Kidney tubule cell (primary cell): ENCODE measurements at places on chromosomes 7 and 10.

GRCh38 chr7:82388138-82388537, 55.4 kb downstream of the CACNA2D1 start:
- DNase-seq = no peak

DNA sequence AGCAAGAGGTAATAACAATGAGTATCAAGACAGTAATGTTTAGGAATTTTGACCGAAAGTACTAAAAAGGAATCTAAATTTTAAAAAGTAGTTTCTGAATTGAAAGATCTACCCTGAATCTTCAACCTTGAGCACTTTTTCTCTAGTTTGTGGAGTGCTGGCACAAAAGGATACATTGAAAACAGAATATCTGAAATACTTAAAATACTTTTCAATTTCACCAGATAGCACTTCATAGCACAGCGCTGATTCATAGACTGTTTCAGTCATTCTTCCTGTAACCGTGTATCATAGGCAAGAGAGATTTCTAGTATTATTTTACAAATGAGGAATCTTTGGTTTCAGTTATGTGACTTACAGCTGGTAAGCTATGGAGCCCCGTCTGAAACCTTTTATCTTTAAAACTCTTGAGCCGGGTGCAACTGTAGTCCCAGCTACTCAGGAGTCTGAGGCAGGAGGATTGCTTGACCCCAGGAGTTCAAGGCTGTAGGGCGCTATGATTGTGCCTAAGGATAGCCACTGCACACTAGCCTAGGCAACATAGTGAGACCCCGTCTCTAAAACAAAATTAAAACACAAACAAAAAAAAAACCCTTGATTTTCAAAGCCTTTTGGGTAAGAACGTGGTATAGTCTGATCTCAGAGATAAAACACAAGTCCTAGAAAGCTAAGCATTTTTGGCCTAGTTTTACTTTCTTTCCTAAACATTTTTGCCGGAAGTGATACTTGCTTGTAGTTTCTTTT, 35.1 kb downstream of the FHIP2A start:
- peak; percentile 88 for DNase-seq

- no peak for DNase-seq
Measured at GRCh38 chr7:125347269-125347668, 417.6 kb upstream of the POT1 start.

- peak; percentile 12 for DNase-seq
Measured at GRCh38 chr7:80039251-80039884, 95.3 kb upstream of the GNAI1 start.

- DNase-seq = no peak
Measured at GRCh38 chr10:25651534-25651933, 282.5 kb upstream of the MYO3A start.

- peak; percentile 63 for DNase-seq
Measured at GRCh38 chr7:92527300-92528187, 776 bp downstream of the PEX1 start.

DNA sequence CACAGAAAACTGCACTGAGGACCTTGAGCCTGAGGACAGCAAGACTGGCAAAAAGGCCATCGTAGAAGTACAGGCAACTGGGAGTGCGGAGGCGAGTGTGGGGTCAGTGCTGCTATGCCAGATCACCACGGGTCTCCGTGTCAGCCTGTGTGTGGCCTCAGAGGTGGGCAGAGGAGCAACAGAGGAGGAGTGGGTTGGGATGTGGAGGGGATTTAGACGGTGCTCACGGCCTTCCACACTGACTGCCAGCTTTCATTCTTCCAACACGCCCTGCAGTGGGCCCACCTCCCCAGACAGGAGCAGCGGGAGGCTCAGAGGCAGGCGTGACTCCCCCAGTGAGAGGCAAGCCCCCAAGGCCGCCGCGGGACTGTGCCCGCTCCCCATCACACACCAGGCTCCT, 17.0 kb upstream of the ZMIZ1 start:
- DNase-seq = no peak

DNA sequence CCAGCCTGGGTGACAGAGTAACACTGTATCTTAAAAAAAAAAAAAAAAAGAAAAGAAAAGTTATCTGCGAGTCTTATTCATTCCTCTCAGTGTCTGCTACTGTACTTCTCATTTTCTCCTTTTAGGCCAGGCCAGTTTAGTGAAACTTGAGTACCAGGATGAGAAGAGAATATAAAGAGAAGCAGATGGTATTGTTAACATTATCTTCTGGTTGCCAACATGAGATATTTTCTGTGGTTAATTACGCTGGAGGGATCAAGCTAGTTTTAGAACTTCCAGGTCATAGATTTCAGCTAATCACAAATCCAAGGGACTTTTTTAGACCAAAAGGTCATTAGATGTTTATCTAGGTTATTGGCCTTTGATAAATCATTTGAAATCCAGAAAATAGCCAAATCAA, 252.6 kb upstream of the SMIM30 start:
- no peak for DNase-seq

DNA sequence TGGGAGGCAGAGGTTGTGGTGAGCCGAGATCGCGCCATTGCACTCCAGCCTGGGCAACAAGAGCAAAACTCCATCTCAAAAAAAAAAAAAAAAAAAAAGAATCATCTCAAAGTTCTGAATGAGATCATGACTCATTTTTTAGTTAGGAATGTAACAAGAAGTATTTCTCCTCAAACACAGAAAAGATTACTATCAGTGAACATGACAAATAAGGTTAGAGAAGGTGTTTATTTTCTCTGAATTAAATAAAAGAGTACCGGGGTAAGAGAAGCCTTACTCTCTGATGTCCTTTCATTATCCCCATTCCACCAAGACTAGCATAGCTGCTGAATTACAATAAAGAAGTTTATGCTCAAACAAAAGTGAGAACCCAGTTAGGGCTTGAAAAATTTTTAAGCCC, 50.1 kb downstream of the IPMK start:
- no peak for DNase-seq

DNA sequence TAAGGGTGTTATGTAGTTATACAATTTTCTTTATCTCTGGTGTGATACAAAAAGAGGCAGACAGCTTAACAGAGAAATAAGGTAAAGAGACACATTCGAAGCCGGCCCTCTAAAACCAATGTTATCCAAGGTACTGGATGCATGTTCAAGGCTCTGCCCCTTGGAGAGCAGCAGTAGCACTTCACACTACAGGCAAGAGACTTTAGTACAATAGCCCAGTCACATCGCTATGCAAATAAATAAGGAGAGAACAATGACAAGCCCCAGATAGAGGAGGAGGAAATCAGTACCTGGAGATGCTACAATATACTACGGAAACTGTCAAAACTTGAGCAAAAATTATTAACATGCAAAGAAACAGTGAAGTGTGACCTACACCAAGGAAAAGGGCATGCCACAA, 111.1 kb downstream of the ITGB1 start:
- no peak for DNase-seq

DNA sequence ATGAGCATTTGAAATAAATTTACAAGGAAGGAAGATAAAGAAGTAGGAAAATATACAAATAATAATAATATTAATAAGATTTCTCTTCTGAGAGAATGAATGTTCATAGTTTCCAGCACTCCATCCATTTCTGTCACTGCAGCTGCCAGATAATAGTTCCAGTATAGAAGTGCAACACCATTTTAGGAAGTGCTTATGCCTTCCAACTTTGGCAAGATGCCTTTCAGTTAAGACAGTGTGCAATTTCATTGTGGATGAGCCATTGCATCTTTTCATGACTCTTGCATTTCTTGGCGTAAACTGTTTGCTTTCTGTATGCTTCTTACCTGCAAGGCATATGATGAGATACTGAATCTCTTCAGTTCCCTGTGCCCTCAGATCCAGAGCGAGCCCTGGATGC, 185.0 kb downstream of the PDE1C start:
- DNase-seq = no peak

- DNase-seq = peak; percentile 4
Measured at GRCh38 chr7:106015381-106016218, 52.5 kb downstream of the CDHR3 start.

GRCh38 chr10:78028438-78029268, 662 bp downstream of the POLR3A start:
- DNase-seq = peak; percentile 34

GRCh38 chr7:48025624-48026023, 3.3 kb downstream of the SUN3 start:
- peak; percentile 28 for DNase-seq

DNA sequence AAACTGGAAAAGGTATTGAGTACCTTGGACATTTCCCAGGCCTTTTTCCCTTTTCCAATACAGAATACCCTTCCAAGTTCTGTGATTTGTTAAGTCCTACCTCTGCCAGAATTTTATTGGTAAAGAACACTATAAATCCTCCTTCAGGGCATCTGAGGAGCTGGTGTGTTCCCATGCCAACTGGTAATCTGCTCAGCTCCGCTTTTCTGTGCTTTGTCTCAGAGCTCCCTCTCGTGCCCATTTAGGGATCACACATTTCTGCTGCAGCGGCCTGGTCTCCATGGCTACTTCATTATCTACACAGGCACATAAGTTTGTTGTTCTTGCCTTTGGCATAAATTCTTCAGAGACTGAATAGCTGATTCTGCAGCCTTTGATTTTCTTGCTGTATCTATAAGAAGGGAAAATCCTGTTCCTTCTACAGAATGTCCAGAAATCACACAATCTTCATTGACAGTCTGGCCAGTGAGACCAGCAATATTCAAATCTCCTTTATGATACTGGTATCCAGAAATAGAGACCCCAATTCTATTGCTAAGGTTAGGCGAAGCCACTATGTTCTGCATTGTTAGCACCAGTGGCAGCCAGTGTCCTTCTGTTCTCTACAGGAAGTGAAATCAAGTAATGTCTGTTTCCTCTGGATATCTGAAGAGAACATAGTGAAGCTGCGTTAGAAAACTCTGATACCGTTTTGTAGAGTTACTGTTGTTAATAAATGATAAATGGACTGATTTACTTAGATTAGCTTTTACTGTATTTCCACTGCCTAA, 51.9 kb downstream of the DENND11 start:
- peak; percentile 90 for DNase-seq
